HL-60 (cell line): ENCODE measurements at places on chromosomes 4 and X.

GRCh38 chrX:150569155-150569477, 695 bp downstream of the MTM1 start:
- DNase-seq: no peak

GRCh38 chr4:9987749-9988362, 33.4 kb downstream of the SLC2A9 start:
- DNase-seq: no peak

- no peak for DNase-seq
Measured at GRCh38 chr4:81675791-81676393, 204.2 kb upstream of the RASGEF1B start.

DNA sequence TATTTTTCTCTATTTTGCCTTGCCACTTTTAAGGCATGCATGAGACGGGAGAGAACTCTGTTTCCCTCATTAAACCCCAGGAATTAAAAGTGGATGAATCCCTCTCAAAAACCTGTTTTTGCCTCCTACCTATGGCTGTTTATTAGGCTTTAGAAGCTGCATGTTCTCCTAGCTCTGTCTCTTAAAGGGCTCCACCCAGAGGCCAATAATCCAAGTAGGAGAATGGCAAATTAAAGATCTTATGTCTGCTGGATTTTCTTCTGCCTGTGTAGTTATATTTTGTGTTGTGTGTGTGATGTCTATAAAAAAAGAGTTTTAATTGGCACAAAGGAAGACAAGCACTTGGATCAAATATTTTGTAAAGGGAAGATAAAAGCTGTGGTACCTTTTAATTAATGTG, 32.4 kb downstream of the MAGEC1 start:
- no peak for DNase-seq

GRCh38 chr4:148052448-148052847, 320.6 kb downstream of the ARHGAP10 start:
- no peak for DNase-seq

DNA sequence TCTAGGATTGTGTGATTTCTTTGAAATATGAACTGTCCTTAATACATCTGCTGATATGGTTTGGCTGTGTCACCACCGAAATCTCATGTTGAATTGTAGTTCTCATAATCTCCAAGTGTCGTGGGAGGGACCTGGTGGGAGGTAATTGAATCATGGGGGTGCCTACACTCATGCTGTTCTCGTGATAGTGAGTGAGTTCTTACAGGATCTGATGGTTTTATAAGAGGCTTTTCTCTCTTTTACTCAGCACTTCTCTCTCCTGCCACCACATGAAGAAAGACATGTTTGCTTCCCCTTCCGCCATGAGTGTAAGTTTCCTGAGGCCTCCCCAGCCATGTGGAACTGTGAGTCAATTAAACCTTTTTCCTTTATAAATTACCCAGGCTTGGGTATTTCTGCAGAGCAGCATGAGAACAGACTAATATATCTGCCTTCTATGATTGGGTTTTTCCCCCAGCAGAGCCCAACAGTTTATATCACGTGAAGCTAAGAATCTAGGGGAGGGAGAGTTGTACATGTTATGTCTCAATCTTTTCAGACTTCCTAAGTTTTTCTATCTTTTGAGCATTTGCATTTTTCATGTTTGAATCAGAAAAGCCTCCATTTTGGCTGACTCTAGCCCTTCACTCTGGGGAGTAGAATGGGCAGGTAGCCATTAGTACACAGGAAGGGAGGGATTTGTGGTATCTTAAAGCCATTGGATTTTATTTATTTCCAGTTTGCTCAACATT, 58.9 kb downstream of the PLAC1 start:
- no peak for DNase-seq

DNA sequence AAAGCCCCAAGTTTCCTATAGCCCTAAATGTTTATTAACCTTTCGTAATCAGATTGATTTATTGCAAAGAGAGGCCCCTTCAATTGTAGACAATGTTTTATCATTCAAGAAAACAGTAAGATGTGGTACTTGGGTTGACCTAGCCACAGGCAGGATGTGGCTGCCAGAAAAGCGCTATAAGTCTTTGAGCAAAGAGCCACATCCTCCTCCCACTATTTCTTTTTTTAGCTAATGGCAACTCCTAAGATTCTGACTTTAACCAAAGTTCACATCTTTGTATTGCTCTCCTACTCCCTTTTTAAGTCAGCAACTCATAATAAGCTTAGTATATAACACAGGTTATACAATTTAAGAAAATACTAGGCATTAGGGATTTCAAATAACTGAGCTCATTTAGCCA, 70.7 kb upstream of the PPP3CA start:
- DNase-seq: no peak

DNA sequence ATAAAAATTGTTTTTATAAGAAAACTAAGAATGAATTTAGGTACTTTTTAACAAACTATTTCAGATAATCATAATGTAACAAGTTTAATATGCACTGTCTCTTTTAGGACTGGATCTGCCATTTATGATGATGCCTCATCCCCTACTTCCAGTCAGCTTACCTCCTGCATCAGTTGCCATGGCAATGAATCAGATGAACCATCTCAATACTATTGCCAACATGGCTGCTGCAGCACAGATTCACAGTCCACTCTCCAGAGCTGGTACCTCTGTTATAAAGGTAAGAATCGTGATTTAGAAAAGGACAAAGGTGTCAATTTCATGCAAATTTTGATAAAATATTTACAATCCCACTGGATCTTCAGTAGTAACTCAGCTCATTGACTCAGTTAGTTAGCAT, 566.2 kb downstream of the DACH2 start:
- no peak for DNase-seq

- no peak for DNase-seq
Measured at GRCh38 chr4:25421816-25422525, 44.9 kb downstream of the ANAPC4 start.

GRCh38 chr4:1099270-1099669, 14.1 kb downstream of the RNF212 start:
- DNase-seq: no peak

GRCh38 chr4:137694138-137694537, 161.8 kb upstream of the PCDH18 start:
- no peak for DNase-seq

GRCh38 chr4:56316011-56316650, 71.2 kb downstream of the AASDH start:
- no peak for DNase-seq

DNA sequence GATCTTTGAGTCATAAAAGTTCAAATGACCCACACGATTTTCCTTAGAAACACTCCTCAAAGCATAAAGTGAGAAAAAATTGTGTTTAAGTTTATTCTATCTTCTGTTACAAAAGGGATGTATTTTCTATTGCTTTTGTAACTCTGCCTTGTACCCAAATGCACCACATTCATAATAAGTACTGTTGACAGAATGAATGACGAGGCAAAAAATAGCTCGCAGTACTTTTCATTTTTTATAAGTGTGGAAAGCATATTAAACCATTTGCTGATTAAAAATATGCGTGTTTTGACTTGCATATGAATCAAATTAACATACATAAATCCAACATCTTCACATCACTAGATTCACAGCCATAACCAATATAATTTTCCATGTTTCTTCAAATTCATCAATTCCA, 11.2 kb upstream of the TSPAN5 start:
- no peak for DNase-seq

GRCh38 chr4:85869181-85869580, 394.2 kb downstream of the ARHGAP24 start:
- no peak for DNase-seq

DNA sequence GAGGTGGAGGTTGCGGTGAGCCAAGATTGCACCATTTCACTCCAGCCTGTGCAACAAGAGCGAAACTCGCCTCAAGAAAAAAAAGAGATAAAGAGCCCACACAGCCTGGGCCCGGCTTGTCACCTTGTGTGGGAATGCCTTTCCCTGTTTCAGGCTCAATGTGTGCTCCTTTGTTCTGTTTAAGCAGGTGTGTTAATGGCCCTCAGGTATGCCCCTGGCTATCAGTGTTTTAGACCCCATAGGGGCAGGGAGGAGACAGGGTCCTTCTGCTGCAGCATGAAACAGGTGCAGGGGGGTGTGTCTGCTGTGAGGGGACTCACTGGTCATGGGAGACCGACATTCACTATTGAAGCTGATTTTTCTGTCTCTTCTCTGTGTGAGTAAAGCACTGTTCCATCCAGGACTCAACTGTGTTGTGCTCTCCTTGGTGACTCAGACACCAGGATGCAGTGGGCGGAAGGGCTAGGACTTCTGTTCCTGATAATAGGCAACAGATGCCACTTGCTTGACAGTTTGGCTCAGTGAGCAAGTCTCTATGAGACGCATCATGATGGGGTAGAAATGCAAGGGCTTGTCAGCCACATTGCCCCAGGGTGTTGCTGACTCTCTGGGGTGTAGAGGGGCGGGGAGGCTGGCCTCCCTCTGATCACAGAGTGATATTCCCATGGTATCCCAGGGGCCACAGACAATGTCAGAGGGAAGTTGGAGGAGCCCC, 15.6 kb upstream of the LAP3 start:
- DNase-seq: no peak

- DNase-seq: no peak
Measured at GRCh38 chr4:170875868-170876267, 786.1 kb upstream of the AADAT start.

DNA sequence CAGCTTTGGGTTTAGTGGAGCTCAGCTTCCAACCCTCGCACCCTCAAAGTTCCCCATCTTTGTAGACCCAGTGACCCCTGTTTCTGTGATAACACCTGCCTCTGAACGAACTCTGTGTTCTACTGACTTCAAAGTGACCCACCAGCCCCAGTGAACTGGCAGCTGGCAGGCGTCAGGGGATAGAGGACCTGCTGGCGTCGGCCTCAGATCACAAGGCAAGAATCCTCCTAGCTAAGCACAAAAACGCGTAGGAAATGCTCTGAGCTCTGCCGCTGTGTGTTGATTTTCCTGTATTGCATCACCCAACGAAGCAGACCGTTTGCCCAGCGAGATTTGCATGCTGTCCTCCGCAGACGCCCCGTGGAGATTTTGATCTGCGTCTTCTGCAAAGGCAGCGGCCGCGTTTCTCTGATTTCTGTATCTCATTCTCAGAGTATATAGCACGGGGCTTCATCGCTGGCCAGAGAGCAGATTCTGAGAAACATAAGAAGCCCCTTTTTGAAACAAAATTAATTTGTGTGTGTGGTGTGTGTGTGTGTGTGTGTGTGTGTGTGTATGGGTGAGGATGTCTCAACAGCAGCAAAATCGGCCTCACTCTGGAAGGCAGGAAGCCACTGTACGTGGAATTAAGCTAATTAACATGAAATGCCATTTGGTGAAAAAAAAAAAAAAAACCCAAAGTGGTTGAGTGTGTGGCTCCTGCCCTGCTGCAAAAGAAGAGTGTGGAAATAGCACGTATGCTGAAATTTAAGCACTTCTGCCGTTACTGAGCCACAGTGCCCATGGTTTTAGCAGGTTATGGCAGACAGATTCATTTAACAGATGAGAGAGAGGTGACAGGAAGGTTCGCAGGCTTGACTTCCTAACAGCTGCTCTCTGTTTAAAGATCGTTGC, 29.2 kb upstream of the ASMTL start:
- peak; percentile 69 for DNase-seq

GRCh38 chr4:17126321-17126966, 228.0 kb upstream of the LDB2 start:
- DNase-seq: no peak

DNA sequence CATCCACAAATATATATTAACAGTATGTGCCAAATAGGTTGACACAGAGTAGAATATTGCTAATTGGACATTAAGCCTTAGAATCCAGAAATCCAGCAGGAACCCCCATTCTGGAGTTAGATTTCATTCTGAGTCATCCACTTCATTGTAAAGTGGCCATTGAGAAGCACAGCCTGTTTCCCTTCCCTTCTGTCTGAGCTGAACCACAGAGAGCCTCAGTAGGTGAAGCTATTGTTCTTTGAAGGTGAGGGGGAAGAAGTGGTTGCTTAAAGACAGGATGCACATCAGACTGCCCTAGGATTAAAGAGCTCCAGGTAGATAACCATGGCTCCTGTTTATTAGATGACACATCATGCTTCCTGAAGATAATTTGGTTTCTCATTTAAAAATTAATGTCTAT, 30.6 kb upstream of the MCF2 start:
- DNase-seq: no peak

GRCh38 chr4:4182835-4183568, 43.7 kb downstream of the OTOP1 start:
- DNase-seq: no peak

- no peak for DNase-seq
Measured at GRCh38 chrX:3638280-3638873, 75.1 kb downstream of the PRKX start.

DNA sequence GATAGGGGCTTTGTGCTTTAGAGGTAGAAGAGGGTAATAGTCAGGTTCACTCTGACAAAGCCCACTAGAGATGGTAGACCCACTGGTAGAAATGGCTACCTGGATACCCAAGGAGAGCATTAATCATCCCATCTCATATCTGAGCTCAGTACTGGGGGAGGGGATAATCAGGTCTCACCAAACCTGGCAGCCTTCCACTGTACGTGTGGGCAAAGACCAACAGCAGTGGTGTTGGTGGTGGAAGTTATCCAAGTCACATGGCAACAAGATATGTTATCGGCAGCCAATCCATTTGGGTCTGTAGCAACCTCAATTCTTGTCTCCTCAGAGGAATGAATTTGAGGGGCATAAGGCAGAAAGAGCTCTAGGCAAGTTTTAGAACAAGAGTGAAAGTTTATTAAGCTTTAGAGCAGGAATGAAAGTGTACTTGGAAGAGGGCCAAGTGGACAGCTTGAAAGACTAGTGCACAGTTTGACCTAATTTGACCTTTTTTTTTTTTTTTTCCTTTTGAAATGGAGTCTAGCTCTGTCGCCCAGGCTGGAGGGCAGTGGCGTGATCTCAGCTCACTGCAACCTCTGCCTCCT, 67.0 kb upstream of the CXCL13 start:
- DNase-seq: no peak

DNA sequence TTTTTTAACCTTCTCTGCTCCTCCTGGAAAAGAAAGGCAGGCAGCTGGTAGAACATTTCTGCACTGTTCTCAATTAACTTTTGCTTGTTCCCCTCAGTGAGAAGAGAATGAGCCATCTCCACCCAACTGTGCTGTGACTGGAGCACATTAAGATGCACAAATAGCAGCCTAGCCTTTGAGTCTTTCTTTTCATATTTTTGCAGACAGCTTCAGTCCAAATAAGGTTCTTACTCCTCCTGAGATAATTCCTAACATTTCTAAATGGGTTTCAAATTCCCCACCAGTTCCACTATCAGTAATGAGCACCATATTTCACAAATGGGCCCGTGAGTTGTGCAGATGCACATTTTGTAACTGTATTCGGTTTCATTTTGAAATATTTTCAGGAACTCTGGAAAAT, 118.6 kb downstream of the SPCS3 start:
- no peak for DNase-seq
